ENCODE measurements at places on chromosomes 12 and 14. TPM values are rescaled to one million over a fixed set of nuclear protein-coding genes. Genes with fewer than 3 reads are reported as not detected.
A peak's percentile ranks its signal among the peaks of the same experiment; 100 is the strongest.

Gene IL22
- not detected for total RNA-seq

- no peak for DNase-seq
These were observed 31.8 kb downstream of the MAX start for GRCh38 chr14:65070471-65070976.

GRCh38 chr14:96925422-96925821 lies 128.2 kb downstream of the VRK1 start:
- no peak for DNase-seq

Gene PITPNM2
- total RNA-seq = 19.6 TPM

Gene SIX1
- not detected for total RNA-seq

Gene MYF5
- not detected for total RNA-seq

DNA sequence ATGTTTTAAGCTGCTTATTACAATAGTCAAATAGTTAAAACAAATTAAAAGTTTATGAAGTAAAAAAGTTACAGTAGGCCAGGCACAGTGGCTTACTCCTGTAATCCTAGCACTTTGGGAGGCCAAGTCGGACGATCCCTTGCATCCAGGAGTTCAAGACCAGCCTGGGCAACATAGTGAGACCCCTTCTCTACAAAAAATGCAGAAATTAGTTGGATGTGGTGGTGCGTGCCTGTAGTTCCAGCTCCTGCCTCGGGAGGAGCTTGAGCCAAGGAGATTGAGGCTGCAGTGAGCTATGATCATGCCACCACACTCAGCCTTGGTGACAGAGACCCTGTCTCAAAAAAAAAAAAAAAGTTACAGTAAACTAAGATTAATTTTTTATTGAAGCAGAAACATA lies 142.6 kb downstream of the MIPOL1 start:
- no peak for DNase-seq

- no peak for DNase-seq
These were observed 31.9 kb downstream of the KTN1 start for GRCh38 chr14:55611859-55612258.

Gene ABCD2
- 9.4 TPM for total RNA-seq

GRCh38 chr14:81772381-81772780 lies 238.7 kb upstream of the SEL1L start:
- DNase-seq = no peak

Gene TAS2R8
- not detected for total RNA-seq

- DNase-seq = no peak
These were observed 51.6 kb upstream of the ABCC9 start for GRCh38 chr12:21992823-21993222.

DNA sequence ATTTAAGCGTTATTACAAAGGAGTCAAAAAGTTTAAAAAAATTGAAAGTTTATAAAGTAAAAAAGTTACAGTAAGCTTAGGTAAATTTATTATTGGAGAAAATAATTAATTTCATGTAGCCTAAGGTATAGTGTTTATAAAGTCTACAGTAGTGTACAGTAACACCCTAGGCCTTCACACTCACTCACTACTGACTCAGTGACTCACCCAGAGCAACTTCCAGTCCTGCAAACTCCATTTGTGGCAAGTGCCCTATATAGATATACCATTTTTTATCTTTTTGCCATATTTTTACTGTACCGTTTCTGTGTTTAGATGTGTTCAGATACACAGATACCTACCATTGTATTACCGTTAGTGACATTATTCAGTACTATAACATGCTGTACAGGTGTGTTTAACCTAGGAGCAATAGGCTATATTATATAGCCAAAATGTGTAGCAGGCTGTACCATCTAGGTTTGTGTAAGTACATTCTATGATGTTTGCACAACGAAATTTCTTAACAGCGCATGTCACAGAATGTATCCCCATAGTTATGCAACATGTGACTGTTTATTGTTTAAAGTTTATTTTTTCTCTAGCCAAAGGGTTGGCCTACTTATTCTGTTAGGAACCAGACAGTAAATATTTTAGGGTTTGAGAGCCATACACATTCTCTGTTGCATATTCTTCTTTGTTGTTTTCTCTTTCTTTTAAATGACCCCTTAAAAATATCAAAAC lies 155.5 kb downstream of the PCNX1 start:
- DNase-seq = no peak

DNA sequence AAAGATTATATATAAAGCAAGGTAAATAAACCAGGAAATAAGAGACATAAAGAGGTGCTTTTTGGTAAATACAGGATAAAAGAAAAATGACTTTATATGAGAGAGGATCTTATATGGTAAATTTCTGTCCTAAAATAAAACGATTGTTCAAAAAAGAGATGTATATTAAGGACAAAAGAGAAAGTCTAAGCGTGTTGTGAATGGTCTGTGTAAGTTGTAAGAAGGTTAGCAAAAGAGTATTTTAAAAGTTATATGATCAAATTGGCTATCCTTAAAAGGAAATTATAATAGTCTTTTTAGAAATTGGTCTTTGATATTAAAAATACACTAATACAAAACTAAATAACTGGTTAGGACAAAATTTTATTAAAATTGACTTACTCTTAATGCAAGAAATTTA lies 14.1 kb upstream of the ACSM4 start:
- DNase-seq = no peak

GRCh38 chr14:60508707-60509437 lies at the start of gene SIX6:
SIX6 (plus strand) TSS chr14:60509146; CDS start chr14:60509399, 253 bp downstream.
- DNase-seq = no peak

DNA sequence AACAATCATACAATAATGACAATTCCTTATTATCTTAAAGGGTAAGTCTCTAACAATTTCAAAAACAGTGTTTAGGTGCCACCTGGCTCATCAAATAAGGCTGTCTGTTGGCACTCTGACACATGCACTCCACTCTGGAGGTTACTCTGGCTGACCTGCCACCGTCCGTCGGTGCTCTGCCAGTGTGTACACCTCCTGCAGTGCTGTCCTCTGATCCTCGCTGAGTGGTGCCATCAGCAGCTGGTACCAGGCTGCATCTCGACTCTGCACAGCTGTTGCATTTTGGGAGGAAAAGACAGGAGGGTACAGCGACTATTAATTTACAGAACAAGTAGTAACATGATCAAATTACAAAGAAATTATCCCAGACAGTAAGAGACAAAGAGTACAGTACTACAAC lies 63.9 kb downstream of the IPO8 start:
- DNase-seq = peak; percentile 39

DNA sequence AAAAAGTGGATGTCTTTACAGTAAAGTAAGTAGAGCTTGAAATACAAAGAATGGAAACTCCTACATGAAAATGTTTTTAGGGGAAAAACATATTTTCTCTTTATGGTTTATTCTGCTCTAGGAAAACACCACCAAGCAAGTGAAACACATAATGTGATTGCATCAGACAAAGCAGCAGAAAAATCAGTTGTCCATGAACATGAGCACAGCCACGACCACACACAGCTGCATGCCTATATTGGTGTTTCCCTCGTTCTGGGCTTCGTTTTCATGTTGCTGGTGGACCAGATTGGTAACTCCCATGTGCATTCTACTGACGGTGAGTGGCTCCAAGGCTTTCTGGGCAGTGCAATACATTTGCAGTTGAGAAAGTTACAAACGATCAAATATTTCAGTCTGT lies 42.6 kb upstream of the PLEKHD1 start:
- no peak for DNase-seq

- no peak for DNase-seq
These were observed 47.4 kb downstream of the IFNG-AS1 start for GRCh38 chr12:68036642-68037041.

DNA sequence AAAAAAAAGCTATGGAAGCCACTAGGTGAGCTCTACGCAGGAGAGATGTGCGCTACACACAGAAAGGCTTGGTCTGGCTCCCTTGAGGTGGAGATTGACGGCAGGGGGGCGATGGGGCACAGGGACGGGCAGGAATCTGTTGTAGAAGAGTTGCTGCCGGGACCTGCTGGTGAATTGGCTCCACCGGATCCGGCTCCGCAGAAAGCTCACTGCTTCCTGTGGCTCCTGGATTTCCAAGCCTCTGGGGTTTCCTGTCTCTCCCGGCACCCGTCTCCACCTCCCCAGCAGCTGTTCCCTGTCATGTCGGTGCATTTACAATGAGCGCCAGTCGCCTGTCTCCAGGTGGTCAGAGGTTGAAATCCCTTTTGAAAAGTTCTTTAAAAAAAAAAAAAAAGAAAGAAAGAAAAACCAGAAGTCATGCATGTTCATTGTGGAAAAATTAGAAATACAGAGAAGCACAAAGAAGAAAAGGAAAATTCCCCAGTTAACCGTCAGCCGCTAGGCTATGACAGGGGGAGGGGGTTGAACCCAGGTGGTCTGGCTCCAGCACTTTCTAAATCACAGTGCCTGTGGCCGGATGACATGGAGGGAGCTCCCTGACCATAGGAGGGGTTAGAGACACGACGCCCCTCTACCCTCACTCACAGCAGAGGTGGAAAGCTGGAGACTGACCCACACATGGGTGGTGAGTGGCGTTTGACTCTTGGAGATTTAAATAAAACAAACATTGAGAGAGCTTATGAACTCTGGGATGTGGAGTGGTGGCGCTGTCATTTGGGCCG lies 20.8 kb downstream of the FAM222A start:
- peak; percentile 42 for DNase-seq

Gene TSFM
- 48.2 TPM for total RNA-seq

Gene CPM
- 7.5 TPM for total RNA-seq

DNA sequence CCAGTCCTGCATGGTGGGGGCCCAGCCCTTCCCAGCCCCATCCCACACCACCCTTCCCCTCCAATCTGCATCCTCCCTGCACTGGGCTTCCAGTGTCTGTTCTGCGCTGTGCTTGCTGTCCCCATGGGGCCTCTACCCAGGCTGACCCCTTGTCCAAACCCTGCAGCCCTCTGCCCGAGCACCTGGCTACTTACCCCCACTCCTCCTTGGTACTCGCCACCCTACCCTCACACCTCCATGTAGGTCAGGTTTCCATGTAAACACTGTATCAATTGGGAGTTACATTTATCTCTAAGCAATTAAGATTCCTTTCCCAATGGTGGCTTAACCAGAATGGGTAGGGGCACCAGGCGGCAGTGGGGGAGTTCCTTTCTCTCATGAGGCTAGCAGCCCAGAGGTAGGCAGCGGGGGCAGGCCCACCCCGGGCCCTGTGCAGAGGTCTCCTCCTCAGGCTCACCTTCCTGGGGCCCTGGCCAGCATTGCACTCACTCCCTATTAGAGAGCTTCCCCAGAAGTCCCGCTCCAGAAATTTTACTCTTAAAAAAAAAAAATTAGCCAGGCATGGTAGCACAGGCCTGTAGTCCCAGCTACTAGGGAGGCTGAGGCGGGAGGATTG lies 76.6 kb upstream of the CCND2 start:
- DNase-seq = no peak

Gene MRPS35
- 56.7 TPM for total RNA-seq

- DNase-seq = no peak
These were observed 913.5 kb downstream of the VRK1 start for GRCh38 chr14:97710726-97711125.

- no peak for DNase-seq
These were observed 208.4 kb upstream of the FKBP4 start for GRCh38 chr12:2586156-2587038.

DNA sequence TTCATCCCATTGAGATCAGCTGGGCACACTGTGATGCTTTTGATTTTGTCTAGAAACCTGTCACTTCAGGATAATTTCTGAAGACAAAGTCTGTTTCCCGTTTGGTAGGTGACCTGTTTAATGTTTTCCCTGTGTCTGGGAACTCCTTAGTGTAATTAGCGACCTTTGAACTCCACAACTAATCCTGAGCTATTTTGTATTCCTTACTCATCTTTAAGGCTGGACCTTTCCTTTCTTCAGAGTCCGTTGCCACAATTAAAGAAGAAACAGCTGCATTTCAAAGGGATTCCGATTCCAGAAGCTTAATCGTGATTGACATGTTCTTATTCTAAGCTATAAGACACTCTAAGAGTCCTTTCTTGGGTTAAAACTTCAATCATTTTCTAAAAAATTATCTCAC lies 22.0 kb downstream of the AP5M1 start:
- no peak for DNase-seq

DNA sequence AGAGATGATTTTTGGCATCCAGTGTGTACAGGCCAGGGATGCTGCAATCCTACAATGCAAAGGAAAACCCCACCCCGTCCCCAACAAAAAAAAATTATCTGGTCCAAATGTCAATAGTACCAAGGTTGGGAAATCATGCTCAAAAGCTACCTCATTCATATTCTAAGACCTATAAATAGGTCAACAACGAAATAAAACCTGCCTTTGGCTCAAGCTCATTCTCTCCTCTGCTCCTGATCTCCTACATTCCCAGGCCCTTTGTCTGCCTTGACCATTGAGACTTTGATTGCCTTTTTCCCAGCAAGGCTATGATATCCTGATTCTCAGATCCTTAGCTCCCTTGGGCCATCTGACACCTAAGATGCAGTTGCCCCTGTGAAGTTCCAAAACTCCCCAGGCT lies 30.0 kb downstream of the ANKS1B start:
- no peak for DNase-seq

Gene FAM181A
- total RNA-seq = not detected

DNA sequence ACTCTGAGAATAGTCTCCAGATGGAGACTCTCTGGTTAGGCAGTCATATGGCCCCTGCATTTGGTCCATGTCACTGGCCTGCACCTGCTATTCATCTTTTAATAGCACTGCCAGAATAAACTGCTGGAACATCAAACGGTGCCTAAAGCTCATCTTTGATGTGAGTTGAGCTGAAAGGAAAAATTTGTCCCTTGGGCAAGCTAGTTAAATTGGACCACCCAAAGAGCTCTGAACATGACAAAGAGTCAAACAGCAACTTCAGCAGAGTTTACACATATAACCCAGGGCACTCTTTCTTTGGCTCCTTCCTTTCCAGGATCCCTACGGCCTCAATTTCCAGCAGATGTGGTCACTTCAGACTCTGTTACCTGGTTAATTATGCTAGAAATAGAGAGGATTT lies 269.9 kb downstream of the RPL10L start:
- DNase-seq = no peak

GRCh38 chr12:62522984-62523383 lies 56.4 kb downstream of the MON2 start:
- no peak for DNase-seq

DNA sequence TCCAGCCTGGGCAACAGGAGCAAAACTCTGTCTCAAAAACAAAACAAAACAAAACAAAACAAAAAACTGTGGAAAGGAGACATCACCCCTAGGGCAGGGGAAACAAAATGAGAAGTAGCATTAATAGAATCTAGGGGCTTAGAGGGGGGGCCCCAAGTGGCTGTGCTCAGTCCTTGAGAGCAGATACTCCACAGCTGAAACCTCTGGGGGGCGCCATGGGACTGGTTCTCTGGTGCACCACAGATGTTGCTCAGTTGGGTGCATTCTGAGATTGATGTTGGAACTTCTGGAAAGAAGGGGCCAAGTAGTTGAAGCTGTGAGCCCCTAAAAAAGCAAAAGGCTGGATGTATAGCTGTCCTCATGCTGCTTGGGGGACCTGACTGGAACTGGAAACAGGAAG lies 11.8 kb upstream of the SYNE2 start:
- no peak for DNase-seq

Gene KRT7
- not detected for total RNA-seq

Data from Right ventricle myocardium inferior (tissue), 1 donor.